Hematopoietic multipotent progenitor cell treated with erythropoietin and hydrocortisone succinate and interleukin-3 and kit ligand, for 6 days (in vitro differentiated cells): ENCODE measurements at places on chromosomes 5 and 9.

GRCh38 chr5:181280251-181280762, 19.4 kb upstream of the TRIM52 start:
- no peak for DNase-seq

GRCh38 chr5:32707418-32707997, 3.6 kb upstream of the NPR3 start:
- peak; percentile 79 for DNase-seq

- peak; percentile 81 for DNase-seq
These were observed 3.1 kb downstream of the QRFP start for GRCh38 chr9:130893341-130894101.

DNA sequence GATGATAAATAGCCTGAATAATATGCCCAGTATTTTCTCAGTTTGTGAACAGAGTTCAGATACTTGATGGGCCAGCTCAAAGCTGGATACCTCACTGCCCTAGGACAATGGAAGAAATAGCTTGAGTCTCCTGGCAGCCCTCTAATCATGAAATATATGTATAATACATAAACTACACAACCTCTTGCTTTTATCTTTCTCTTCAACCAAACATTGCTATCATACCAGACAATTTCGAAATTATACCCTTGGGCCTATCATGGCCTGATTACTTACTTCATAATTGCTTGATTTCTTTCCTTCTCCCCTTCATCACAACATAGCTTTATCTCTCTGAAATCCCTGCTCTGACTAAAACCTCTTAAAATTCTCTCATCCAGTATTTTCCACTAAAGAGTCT, 1144.9 kb upstream of the C9orf72 start:
- DNase-seq, result no peak

- no peak for DNase-seq
These were observed 318.8 kb downstream of the PIK3R1 start for GRCh38 chr5:68534131-68534940.

- peak; percentile 88 for DNase-seq
These were observed 7.3 kb upstream of the C5orf58 start for GRCh38 chr5:170225326-170226128.

- DNase-seq, result peak; percentile 66
These were observed 142.3 kb downstream of the SMARCA2 start for GRCh38 chr9:2157277-2158110.

- peak; percentile 83 for DNase-seq
These were observed 46.8 kb upstream of the RNF20 start for GRCh38 chr9:101486693-101487442.

GRCh38 chr5:157616785-157617184, 35.5 kb downstream of the SOX30 start:
- no peak for DNase-seq

DNA sequence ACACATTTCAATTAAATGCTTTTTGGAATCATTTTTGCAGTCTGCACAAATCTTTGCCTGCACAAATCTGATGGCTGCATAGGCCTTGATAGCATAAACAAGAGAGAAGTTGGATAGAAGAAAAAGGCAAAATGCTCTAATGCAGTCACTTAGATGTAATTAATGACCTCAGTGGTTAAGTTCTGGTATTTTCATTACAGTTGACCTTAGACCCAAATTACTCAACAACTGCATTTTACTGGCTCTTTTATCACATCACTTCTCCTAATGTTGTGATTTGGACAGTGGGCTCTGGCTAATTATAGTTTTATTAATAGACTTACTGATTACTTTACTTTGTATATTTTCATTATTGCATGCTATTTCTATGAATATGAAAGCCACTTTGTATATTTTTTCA, 34.3 kb downstream of the NTRK2 start:
- DNase-seq, result no peak

- peak; percentile 16 for DNase-seq
These were observed 5.2 kb upstream of the ZDHHC11 start for GRCh38 chr5:855771-856530.

DNA sequence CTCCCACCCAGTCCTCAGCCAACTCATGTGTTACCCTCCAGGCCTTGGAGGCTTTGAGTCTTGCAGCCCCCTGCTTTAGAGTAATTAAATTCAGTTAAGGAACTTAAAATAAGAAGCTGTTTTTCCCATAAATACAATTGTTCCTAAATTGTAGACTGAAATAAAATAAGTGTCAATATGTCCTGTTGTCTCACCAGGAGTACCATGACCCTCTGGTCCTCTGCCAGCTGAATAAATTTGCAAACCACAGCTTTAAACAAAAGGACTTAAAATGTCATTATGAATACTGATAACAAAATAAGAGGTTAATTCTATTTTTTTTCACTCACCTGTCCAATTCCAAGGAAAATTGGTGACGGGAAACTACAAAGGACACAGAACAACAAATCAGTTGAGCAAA, 15.6 kb downstream of the SLC35D2 start:
- DNase-seq, result no peak

DNA sequence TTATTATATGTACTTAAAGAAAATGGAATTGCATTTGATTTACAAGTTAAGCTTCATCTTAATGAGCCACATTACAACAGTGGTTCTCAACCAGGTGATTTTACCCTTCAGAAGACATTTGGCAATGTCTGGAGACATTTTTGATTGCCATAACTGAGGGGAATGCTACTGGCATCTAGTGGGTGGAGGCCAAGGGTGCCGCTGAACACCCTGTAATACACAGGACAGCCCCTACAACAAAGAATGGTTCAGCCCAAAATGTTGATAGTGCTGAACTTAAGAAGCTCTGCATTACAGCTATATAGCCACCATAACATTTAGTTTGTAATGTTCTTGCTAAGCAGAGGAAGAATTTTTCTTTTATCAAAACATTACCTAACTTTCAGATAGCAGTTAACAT, 103.1 kb downstream of the PAM start:
- no peak for DNase-seq

DNA sequence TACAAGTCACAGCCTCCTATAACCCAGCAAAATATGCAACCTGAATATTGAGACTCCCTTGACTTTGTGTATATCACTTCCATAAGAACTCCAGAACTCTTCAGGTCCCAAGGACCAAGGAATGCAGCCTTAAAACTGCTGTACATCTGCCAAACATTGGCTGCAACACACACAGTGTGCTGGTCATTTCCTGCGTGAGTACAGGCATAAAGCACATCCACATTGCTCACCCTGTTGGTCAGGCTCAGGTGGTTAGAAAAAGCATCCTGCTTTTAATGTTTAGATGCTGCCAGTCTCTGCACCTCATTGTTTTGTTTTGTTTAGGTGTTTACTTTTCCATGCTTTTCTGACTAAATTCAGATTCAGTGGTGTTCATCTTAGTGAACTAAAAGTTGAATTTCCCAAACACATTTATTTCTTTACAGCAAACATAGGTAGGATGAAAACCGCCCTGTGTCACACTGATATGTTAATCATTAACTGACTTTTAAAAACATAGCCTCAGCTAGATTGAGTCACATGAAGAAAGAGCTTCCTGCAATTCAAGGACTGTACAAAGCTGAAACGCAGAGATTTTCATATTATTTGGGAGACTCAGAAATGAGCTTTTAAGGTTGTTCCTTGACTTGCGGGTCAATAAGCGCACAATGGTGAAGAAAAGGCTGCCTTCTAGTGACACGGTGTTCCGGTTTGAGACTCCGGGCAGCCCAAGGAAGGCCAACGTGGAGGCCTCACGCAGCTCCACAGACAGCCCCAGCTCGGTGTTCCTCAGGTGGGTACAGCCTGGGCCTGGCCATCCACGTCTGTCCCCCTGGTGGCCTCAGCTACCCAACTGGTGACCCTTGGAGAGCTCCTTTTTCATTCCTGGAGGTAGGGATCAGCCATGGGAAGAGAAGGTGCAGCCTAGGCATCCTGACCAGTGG, 52.2 kb upstream of the GRAMD2B start:
- DNase-seq, result no peak

DNA sequence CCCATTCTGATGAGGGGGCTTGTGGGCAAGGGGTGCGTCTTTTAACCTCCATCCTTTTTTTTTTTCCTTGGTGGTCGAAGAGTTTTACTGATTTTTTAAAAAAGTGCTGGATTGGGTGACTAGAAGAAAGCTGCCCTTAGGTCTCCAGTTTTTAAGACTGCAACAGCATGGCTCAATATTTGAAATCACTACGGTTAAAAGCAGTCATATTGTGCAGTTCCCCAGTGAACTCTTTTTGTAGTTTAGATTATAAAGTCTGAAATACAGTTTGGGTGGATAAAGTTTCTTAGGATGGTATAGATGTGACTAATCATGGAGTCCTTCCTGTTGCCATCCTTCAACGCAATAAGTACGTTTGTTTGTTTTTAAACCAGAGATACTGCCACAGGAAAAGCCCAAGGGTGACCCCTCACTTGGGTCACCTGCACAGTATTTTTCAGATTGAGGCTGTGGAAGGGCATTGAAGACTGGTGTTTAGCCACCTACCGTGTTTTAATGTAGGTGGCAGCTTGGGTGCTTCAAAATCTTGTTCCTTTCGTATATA, 520 bp upstream of the DHFR start:
- peak; percentile 27 for DNase-seq

DNA sequence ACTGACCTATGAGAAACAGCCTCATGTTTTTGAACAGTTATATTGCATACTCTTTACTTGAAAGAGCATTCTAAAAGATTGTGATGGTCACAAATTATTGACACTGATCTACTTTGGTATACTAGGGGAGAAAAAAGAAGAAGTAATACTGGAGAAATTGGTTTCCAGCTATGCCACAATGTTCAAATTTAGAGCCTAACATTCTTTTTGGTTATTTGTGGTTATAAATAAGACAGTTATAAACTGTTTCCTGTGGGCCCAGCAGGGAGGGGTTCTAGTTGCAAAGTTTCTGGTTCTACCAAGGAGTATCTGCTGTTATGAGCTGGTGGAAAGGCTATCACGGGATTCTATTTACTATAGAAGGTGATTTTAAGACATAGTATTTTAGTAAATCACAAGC, 4.8 kb downstream of the CWC27 start:
- DNase-seq, result peak; percentile 24
